ENCODE measurements at places on chromosomes 3 and 15. TPM values are rescaled to one million over a fixed set of nuclear protein-coding genes. Genes with fewer than 3 reads are reported as not detected.
A peak's percentile ranks its signal among the peaks of the same experiment; 100 is the strongest.

DNA sequence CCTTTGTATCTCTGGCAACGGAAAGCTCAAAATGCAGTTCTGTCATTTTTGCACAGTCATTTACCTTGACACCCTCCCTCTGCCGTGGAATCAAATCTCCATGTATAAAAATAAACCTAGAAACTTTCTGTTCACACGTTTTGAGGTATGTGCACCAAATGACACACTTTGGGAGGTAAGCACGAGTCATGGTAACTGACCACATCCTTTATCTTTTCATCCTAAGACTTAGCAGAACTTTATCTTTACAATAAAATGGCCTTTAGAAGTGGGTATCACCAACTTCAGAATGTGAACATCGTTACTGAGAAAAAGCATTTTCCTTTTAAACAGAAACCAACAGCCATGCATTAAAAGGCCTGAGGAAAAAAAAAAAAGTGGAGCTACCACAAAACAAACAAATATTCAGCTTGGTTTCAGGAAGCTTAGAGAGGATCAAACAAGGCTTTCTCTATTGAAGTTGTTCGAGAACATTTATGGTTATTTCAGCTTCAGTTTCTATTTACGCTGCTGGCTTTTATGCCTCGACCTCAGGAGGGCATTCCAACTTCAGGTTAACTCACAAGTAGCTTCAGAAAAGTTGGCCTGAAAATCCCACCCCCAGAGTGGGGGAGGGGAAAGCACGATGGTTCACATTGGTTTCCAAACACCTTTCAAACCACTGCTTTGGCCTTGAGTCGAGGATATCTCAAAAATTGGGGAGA lies 171.1 kb upstream of the ICE2 start:
- no peak for DNase-seq

DNA sequence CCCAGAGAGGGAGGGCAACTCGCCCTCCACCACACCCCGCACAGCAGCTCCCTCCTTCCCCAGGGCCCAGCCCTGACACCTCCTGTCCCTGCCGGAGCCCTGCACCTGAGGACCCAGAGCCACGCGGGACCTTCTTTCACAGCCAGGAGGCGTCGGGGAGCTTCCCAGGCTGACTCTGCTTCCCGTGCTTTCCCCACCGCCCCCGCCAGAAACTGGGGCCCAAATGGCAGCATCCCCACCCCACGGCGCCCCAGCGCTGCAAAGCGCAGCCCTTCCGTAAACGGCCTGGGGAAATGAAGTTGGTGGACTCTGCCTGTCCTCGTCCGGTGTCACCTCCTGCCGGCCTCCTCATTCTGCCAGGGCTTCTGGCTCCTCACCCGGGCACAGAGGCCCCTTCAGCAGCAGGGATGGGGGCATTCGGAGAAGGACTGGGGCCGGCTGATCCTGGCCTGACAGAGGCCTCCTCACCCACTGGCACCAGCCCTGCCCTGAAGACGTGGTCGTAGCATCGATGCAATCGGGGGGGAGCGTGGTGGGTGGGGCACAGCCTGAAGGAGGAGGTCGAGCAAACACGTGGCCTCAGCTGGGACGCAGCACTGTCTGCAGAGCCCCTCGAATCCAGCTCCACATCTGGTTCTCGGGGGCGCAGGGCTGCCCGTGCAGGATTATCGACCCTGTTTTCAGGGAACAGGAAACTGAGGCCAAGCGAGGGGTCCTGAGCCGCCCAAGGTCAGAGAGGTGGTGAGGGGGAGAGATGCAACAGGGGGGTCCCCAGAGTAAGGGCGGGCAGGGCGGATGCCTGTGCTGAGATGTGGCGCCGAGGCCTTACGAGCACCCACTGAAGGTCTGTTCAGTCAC lies 235.4 kb downstream of the XXYLT1 start:
- no peak for DNase-seq

DNA sequence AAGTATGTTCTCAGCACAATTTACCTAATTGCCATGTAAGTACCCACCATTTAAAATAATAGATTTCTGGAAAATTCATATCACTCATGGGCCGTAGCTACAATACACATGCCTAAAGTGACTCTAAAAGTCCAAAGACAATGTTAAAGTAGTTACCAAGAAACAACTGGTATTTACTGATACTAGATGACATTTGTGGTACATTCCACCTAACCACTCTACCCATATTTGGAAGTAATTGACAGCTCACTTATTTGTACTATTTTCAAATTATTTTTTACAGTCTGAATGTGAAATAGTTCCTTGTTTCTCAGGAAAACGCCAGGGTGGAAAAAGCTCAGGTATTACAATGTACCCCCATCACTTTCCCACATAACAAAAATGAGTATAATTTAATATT lies 573.0 kb downstream of the MECOM start:
- no peak for DNase-seq

DNA sequence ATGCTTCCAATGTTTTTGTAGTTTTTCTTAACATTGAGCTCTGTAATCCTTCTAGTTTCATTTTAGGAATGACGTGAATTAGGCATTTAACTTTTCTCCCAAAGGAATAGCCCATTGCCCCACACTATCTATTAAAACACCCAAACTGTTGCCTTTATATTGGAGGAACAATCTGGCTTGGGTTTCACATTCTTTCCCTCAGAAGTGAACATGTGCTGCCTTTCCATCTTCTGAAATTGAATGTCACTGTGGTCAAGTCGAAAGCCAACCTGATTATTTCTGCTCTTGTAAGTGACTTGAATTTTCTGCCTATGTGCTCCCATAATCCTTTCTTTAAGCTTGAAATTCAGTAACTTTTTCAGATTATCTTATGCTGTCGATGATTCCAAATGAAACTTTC lies 214.5 kb downstream of the SLC9A9 start:
- no peak for DNase-seq

DNA sequence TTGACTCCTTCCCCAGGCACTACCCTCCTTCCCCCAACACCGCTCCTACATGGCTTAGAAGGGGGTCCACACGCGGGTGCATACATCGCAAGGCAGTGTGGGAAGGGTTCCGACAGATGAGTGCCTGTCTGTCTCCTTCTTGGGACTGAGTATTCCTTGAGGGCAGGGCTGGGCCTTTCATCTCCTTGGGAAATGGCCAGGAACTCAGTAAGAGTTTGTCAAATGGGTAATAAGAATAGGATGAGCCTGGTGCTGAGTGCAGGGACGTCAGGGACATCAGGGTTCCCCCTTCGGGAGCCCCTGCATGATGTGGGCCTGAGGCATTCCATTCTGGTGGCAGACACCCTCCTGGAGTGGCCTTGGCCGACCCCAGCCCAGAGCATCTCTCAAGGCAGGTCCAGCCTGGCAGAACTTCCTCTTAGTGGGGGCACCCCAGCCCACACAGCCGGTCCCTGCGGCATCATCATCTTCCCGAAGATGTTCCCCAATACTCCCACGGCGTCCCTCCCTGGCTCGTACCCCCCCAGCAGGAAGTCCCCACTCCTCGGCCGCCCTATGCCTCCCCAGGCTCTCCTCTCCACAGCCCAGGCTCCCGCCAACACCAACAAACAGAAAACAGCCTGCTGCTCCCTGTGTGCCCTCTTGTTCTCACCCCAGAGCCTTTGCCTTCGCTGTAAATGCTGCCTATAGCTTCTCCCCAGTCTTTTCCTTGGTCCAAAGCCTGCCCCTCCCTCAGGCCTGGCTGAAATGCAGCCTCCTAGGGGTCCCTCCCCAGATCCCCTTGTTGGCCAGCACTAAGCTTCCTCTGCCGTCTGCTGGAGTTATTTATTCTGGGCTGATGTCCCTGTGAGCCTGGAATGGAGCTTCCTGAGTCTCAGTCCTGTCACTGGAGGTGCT lies 67.5 kb upstream of the LCTL start:
- no peak for DNase-seq

DNA sequence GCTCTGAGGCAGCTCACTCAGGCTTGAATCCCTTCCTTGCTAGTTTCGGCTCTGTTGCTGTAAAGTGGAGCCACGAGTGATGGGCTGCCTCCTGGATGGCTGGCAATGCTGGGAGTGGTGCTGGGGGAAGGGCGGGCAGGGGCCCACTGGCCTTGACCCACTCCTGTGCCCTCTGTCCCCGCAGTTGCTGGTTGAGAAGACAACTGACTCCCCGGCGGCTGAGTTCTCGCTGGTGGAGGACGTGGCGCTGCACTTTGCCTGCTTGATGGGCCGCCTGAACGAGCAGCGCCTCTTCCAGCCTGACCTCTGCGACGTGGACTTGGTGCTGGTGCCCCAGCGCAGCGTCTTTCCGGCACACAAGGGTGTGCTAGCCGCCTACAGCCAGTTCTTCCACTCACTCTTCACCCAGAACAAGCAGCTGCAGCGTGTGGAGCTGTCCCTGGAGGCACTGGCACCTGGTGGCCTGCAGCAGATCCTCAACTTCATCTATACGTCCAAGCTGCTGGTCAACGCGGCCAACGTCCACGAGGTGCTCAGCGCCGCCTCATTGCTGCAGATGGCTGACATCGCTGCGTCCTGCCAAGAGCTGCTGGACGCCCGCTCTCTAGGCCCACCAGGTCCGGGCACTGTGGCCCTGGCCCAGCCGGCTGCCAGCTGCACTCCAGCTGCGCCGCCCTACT lies 4.7 kb downstream of the ZBTB47 start:
- no peak for DNase-seq

- no peak for DNase-seq
Measured at GRCh38 chr3:107218864-107219269, 158.4 kb upstream of the CCDC54 start.

GRCh38 chr15:52567871-52568600 lies 794 bp downstream of the ARPP19 start:
- DNase-seq: no peak

- DNase-seq: no peak
Measured at GRCh38 chr15:68583936-68584755, 5.4 kb downstream of the CORO2B start.

- no peak for DNase-seq
Measured at GRCh38 chr3:143241481-143241951, 121.9 kb downstream of the CHST2 start.

DNA sequence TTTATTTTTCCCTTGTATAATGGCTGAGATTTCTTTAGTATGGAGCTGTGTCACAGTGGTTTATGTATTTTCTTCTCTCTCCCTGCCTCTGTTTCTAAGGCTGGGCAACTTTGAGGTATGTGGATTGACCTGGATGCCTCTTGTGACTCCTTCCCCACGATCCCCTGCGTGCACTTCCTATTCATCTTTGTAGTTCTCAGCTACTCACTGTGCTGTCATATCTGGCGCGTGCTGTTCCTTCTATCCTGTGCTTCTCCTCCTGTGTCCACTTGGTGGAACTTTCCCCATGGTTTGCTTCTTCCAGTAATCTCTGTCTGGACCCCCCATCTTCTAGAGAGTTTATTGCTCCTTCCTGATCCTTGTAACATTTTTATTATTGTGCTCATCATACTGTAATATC lies 97.3 kb downstream of the AKAP13 start:
- no peak for DNase-seq

DNA sequence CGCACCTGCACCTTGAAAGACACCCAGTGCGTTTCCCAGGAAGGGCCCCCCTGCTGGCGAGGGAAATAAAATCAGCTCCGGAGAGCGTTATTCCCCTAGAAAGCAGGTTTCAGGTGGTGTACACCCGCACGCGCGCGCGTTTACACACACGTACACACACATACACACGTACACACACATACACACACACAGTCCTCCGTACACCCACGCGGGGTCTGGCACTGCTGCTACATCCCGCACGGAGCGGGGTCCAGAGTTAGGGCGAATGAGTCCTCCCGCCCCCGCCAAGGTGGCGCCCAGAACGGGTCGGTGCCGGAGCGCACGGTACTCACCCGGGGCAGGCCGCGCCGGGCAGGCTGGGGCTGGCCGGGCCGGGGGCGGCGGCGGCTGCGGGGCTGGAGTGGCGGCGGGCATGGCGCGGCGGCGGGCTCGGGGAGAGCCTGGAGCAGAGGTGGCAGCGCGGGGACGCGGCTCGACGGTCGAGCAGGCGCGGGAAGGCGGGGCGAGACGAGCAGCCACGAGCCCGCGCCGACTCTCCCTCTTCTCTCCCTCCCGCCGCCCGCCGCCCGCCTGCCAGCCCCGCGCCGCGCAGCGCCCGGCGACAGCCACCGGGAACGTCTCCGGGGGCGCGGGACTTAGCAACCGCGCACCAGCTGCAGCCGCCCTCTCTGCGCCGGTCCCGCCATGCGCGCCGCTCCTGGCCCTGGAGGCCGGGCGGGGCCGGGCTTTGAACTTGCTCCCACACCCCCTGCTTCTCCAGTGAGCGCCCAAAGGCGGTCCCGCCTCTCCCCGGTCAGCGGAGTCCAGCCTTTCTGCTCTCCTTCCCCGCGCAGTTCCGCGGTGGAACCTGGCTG lies at the start of gene DCLK3:
DCLK3 (minus strand) TSS at position 704 of the 854 bp plus-strand sequence; CDS start at position 414, 290 bp downstream.
- peak; percentile 49 for DNase-seq

- DNase-seq: no peak
Measured at GRCh38 chr3:25349095-25349494, 79.0 kb upstream of the RARB start.

GRCh38 chr3:160126051-160126450 lies 99.2 kb upstream of the C3orf80 start:
- no peak for DNase-seq

- no peak for DNase-seq
Measured at GRCh38 chr15:55282284-55282833, 7.3 kb downstream of the RAB27A start.

GRCh38 chr15:69562564-69562963 lies 109.9 kb downstream of the RPLP1 start:
- no peak for DNase-seq

- no peak for DNase-seq
Measured at GRCh38 chr3:11128682-11129632, 25.3 kb upstream of the HRH1 start.

GRCh38 chr3:171755015-171755589 lies 55.2 kb downstream of the PLD1 start:
- DNase-seq: no peak

- no peak for DNase-seq
Measured at GRCh38 chr15:45030743-45031142, 7.7 kb downstream of the SORD start.

DNA sequence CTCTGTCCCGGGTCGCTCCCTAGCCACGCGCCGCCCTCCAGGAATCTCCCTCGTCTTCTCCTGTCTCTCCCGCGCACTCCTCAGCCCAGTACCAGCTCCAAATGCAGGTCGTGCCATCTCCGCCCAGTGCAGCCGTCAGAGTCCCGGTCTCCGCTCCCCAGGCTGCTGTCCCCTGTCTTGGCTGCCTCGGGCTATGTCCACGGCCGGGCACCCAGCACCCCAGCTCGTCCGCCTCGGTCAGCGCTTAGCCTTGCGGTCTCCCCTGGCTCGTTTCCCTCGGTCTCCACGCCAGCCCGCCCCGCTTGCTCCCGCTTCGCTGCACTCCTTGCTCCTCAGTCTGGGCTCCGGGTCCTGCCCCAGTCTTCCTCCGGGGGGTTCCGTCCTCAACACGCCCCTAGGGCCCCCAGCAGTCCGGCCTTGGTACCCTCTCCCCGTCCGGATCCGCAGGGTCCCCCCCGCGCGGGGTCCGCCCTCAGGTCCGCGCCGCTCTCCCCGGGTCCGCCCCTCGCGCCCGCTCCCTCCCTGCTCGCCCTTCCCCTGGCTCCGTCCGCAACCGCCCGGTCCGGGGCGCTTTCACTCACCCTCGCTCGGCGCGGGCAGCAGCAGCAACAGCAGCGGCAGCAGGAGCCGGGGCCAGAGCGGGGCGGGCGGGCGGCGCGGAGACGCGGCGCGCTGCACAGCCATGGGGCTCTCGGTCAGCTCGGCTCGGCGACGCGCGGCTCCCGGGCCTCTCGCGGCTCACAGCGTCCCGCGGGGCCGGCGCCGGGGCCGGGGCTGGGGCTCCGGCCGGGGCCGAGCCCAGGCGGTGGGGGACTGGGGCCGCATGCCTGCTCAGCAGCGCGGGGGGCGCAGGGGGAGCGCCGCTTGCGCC lies 462 bp downstream of the IGDCC3 start:
- DNase-seq: no peak

The IL12A gene
- 0.91 TPM for total RNA-seq

The SLC51A gene
- not detected for total RNA-seq

The SCN11A gene
- 0.05 TPM for total RNA-seq

The ABHD6 gene
- 8.3 TPM for total RNA-seq

The TMEM42 gene
- 10.2 TPM for total RNA-seq

The TMEM108 gene
- 1.5 TPM for total RNA-seq

The AGBL1 gene
- total RNA-seq: not detected

Data from Right ventricle myocardium superior (tissue), 1 donor.